NCI-H2107 (cell line): ENCODE measurements at places on chromosomes 1 and 21.
A peak's percentile ranks its signal among the peaks of the same experiment; 100 is the strongest.

DNA sequence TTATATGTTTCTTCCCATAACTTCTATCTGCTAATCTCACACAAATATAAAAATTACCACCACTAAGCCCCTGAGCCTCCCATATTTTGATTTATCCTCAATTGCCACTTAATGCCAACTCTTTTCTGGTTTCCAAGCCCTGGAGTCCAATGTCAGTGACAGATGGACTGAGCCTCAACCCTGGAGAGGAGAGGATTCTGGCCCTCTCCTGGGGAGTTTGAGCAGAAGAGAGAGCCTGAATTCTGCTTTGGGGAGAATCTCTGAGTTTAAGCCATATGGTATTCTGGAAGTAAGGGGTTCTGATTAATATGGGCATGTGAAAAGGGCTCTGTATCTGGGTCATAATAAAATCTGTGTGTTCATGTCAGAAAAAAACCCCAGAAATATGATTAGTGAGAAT is 8.5 kb downstream of the CADM3 start:
- DNase-seq = no peak

- DNase-seq = no peak
Observed at GRCh38 chr21:24027396-24027795, 1579.9 kb downstream of the MRPL39 start.

- DNase-seq = peak; percentile 69
Observed at GRCh38 chr1:59071289-59071688, 225.6 kb upstream of the FGGY start.

DNA sequence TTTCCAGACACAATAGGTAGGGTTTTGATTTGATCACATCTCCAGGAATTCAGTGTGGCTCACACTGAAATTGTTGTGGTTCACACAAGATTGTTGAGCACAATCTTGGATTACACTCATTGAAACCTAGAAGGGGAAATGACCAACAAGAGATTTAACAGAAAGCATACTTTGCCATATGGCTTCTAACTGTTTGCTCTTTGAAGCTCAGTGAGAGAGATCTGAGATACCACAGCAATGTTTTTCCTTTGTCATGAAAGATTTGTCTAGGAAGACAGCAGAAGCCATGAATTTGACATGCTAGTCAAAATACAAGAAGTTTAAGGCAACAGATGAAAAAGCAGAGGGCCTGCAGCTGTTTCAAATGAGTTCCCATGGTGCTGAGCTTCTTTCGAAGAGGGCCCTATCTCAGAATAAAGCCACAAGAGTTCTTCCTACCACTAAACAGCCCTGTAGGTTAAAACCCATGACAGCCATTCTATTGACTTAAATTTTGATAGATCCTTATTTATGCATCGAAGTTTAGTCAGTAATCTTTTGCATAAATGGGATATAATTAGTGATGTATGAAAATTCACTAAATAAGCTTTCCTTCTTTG is 650.4 kb downstream of the LTN1 start:
- no peak for DNase-seq

DNA sequence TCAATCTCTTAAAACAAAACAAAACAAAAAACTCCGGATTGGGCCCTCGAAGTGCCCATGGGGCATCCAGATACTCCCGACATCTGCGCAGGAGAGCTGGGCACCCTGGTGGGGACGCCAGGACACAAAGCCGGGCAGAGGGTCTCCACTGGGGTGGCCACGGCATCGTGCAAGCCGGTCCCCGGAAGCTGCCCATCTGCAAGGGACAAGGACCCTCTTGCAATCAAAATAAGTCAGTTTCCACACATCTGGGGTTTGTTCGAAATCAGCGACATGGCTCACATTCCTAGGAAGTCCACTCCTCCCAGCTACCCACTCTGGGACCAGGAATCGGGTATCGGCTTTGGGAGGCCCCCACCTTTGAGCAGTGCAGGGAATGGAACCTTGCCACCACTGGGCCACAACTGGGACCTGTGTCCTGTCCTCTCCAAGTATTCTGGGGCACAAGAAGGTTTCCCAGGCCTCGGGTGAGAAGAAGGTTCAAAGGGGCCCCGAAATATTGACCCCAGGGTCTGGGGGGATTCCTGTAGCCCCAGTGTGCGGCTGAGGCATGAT is 4.6 kb upstream of the PRDM16 start:
- no peak for DNase-seq

DNA sequence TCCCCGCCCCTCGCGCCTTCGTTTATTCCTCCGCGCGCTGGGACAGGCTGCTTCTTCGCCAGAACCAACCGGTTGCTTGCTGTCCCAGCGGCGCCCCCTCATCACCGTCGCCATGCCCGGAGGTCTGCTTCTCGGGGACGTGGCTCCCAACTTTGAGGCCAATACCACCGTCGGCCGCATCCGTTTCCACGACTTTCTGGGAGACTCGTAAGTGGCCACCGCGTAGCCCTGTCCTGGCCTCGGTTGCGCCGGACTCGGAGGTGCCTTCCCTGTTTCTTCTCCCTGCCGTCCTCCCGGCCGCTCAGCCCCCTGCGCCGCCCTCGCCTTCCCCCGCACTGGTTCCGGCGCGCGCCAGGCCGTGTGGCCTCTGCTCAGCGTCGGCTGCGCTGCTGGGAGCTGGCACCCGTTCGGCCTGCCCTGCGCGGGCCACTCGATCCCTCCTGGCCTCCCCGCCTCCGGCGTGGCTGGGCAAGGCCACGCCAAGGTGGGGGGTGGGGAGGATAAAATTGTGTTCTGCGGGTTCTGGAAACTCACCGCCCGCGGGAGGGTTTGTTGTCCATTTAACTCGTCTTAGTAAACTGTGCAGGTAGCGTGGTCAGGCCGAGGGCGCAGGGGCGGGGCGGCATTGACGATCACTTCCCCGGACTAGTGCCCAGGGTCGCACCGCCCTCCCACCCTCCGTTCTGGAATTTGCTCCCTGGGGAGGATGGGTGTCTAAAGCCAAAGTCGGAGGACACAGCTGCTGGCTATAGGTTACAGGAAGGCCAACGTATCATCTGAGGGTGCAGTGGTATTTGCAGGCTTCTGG is at the start of gene PRDX6:
PRDX6 (plus strand) TSS at position 50 of the 808 bp plus-strand sequence; CDS start at position 113, 63 bp downstream.
- DNase-seq = peak; percentile 39

DNA sequence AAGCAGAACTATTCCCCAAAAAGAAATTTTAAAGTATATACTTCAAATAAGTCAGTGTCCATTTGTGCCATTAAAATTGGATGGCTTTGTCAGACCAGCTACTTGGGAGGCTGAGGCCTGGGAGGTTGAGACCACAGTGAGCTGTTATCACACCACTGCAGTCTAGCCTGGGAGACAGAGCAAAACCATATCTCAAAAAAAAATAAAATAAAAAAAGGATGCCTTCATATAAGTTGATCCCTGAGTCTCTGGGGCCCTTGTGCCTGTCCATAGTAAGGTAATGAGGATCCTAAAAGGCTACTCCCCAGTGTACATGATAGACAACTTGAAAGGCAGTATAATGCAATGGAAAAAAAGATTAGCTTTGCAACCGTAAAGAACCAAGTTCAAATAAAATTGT is 81.2 kb upstream of the BARHL2 start:
- no peak for DNase-seq

DNA sequence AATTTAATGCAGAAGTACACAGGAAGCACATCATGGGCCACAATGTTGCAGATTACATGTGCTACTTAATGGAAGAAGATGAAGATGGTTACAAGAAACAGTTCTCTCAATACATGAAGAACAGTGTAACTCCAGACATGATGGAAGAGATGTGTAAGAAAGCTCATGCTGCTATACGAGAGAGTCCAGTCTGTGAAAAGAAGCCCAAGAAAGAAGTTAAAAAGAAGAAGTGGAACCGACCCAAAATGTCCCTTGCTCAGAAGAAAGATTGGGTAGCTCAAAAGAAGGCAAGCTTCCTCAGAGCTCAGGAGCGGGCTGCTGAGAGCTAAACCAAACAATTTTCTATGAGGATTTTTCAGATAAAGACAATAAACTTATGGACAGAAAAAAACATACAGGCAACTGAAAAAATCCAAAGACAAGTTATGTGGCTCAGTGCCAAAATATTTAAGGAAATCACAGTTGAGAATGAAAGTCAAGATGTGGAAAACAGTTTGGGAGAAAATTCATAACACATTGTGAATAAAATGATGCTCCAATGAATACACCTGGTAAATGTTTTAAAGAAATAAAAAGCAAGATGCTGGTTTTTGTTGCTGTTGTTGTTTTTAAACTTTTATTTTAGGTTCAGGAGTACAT is 2.8 kb upstream of the ZNF644 start:
- no peak for DNase-seq

DNA sequence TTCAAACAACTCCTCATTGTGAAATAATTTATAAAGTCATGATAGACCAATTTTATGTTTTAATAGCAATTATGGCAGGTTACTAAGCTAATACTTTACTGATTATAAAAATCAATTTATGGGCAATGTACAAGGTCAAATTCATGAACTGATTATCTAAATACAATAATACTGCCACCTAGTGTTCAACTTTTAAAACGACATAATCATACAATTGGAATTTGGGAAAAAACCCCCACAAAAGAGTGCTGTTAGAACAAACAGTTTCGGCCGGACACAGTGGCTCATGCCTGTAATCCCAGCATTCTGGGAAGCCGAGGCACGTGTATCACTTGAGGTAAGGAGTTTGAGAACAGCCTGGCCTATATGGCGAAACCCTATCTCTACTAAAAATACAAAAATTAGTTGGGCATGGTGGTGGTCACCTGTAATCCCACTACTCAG is 14.0 kb downstream of the GTF2B start:
- DNase-seq = no peak

GRCh38 chr1:7749126-7749525 is 22.0 kb upstream of the VAMP3 start:
- no peak for DNase-seq

GRCh38 chr1:207805841-207806421 is 54.1 kb downstream of the CD46 start:
- no peak for DNase-seq

DNA sequence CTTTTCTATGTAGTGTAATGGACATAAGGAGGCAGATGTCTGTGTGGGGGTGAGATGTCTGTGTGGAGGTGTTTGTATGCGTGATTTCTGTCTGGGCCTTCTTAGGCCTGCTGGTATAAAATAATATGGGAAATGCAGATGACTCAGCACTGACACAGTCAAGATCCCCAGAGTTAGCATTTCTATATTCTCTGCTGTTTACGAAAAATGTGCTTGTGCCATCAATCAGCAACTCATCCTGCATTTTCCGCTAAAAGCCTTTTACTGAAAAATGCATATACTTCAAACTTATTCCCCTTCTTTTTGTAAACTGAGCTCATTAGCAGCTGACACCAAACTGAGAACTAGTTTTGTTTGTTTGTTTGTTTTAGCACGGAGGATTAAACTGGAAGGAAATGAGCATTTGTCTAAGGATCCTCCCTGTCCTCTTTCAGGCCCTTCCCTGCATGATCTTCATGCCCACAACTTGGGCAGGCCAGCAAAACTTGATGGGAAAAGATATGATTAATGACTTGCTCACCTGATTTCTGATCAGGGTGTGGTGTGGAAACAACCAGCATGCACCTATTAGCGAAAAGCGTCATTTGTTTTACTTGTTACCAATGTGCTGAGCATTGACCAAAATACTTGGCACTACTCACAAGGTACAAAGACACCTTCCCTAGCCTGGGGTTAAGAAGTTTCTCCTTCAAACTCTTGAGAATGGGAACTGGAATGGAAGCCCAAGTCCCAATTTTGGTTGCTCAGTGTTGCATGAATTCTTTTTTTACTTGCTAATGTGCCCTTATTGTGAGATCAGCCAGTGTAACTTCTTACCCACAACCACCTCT is 77.4 kb downstream of the NDUFS5 start:
- no peak for DNase-seq
